Occipital lobe (tissue), 3 donors: ENCODE measurements at places on chromosomes 2 and 18.

- DNase-seq, result no peak
These were observed 10.1 kb upstream of the MAL start for GRCh38 chr2:95015261-95015912.

- DNase-seq, result no peak
These were observed 286.0 kb downstream of the SUCLG1 start for GRCh38 chr2:84173041-84173440.

DNA sequence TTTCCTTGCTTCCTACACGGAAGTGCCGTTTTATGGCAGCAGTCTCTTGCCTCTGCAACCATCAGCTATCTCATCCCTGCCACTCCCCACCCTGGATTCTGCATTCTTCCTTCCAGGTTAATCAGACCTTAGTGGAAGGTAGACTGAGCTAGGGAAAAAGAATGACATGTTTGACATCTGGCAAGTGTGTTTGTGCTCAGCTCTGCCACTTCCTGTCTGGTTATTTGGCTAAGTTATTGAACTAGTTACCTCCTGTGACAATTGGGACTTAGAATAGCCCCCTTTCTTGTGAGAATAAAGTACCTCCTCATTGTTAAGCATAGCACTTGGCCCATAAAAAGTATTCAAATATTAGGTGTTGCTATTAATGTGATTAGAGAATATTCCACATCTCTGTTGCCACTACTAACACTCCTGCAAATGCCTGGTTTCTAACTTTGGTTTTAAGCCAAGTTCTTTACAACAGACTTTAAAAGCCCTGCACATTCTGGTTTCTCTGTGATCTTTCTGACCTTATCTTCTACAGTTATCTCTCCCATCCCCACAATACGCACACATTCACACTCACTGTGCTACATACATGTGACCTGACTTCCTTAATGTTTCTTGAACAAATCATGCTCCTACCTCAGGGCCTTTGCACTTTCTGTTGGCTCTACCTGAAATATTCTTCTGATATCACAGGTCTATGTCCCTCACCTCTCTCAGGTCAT is 10.8 kb upstream of the MAPRE2 start:
- no peak for DNase-seq

GRCh38 chr2:8684540-8684877 is 2.7 kb downstream of the ID2 start:
- no peak for DNase-seq

GRCh38 chr18:54279477-54280219 is 10.3 kb downstream of the POLI start:
- no peak for DNase-seq

DNA sequence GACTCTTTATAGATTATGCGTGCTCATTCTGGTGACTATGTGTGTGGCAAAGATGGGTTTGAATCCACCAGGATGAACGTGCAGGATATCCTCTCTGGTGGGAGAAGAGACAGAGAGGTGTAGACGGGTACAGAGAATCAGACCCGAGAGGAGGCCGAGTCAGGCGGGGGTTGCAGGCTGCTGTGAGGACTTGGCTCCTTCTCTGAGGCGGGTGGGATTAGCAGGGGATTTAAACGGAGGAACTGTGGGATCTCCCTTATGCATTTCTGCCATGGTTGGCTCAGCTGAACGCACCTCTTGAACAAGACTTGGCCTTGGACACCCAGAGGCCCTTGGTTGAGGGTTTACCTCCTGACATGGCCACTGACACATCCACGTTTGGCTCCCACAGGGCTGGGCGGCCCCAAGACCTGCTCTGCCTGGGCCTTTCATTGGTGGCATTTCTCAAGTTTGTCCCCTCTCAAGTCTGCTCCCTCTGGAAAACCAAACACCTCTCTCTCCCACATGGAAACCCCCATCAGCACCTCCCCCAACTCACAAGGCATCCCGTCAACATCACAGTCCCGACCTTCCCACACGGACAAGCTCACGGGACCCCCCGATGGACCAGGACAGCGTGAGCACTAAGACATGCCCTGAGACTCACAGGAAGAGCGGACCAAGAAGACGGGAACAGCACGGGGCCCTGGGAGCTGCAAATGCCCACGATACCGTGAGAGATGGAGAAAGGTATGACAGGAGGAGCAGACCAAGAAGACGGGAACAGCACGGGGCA is 158.3 kb downstream of the RTP5 start:
- DNase-seq, result no peak

DNA sequence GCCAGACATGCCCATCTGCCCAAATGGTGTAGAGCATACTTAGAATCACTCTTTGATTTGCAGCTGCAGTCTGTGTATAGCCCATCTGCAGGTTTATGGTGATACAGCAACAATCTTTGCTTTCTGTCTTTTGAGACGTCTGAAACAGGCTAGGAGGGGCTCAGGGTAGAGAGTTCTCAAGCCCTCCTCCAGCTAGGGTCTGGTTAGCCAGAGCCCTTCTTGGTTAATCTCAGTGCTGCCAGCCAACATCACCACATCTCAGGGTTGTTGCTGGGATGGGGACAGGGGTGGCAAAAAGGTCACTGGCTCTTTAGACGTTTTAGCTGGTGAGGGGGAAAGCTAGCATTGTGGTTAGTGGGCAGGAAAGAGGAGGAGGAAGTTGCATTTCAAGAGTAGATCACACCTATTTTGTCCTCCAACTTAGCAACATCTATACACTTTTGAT is 136.6 kb upstream of the ACAA2 start:
- DNase-seq, result no peak

GRCh38 chr18:10477121-10477862 is 22.9 kb downstream of the APCDD1 start:
- DNase-seq, result no peak

- DNase-seq, result no peak
These were observed 206.2 kb downstream of the RPIA start for GRCh38 chr2:88897715-88898114.

- DNase-seq, result no peak
These were observed 1552.9 kb upstream of the SLC39A10 start for GRCh38 chr2:194103941-194104659.

GRCh38 chr2:160828076-160828475 is 332.2 kb upstream of the TANK start:
- DNase-seq, result no peak

GRCh38 chr2:163314712-163315111 is 421.1 kb downstream of the FIGN start:
- DNase-seq, result no peak

DNA sequence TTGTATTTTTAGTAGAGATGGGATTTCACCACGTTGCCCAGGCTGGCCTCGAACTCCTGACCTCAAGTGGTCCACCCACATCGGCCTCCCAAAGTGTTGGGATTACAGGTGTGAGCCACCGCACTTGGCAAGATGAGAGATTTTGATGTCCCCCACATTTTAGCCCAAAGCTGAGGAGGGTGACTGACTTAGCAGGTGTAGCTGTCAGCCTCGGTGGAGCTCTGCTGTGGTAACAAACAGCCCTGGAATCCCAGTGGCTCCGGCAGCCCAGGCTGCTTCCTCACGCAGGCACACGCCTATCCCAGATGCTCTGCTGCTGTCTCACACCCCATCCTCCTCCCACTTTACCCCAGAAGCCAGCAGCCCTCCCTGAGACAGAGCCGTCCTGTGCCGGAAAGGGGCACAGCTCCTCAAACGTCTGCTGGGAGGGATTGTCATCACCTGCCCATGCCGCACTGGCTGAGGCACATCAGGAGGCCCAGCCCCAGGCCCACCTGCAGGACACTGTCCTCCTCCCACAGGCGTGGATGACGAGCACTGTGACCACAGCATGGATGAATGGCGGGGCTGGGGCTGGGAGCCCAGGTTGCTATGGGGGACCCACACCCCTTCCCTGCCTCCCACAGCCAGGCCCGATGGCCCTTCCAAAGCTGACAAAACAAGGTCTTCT is 10.6 kb upstream of the BOK start:
- no peak for DNase-seq

DNA sequence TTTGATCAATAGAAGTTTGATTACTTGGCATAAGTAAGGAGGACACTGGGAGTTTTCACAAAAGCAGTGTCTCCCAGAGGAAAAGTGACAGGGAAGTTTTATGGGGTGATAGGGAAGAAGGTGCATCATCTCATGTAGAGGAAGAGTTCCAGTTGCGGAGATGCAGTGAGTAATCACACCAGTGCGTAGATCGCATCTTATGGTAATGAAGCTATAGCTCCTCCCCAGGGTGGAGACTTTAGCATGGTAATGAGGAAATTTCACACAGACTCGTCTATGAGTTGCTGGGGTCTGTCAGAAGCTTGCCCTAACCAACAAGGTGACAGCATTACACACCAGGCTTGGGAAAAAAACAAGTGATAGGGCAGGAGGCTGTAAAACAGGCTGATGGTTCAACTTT is 49.0 kb downstream of the KYNU start:
- no peak for DNase-seq

GRCh38 chr2:208279236-208279635 is 13.2 kb downstream of the PIKFYVE start:
- DNase-seq, result no peak

GRCh38 chr2:40372283-40372985 is 79.5 kb downstream of the SLC8A1 start:
- DNase-seq, result no peak

DNA sequence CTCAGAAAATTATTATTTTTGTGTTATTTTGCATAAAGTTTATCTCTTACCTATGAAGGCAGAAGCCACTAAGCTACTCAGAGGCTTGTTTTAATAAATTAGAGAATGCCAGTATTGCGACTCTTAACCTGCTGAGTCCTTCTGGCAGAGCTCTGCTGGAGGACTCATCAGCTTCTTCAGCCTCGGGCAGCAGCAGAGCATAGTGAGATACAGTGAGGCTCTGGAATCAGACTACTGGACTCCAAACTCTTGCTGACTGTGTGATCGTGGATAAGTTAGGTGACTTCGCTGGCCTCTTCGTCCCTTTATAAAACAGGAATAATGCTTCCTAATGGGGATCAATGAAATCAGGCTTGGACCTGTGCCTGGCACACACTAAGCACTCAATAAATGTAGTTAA is 1.7 kb downstream of the PTRHD1 start:
- DNase-seq, result no peak

GRCh38 chr2:229118927-229119326 is 152.2 kb downstream of the PID1 start:
- DNase-seq, result no peak

DNA sequence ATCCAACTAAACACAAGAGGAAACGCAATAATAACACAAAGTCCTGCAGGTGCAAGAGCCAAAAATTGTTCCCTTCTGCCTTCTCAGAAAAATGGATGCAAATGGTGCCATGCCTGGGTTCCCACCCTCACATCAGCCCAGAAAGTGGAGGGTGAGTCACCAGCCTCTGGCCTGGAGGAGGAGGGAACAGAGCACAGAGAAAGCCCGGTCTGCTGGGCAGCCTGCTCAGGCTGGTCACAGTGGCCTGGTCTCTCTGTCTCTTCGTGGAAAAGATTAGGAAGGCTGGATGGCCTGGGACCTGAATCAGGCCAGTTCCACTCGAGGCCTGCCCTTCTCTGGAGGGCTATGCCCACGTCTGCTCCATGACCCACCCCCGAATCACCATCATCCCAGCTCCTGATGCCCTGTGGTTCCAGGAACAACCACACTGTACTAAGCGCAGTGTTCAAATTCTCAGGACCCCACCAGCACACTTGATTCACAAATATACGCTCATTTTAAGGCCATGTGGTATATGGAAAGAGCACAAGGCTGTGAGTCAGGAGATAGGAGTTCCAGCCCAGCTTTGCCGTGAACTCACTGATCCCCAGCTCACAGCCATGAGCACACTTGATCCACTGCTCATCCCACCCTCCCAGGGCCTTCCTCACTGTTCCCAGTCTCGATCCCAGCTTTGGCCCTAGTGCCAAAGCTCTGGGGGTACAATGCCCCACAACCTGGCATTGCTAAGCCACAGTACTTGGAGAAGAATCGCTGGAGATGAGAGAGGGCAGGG is 82.1 kb downstream of the ZBTB7C start:
- DNase-seq, result no peak

DNA sequence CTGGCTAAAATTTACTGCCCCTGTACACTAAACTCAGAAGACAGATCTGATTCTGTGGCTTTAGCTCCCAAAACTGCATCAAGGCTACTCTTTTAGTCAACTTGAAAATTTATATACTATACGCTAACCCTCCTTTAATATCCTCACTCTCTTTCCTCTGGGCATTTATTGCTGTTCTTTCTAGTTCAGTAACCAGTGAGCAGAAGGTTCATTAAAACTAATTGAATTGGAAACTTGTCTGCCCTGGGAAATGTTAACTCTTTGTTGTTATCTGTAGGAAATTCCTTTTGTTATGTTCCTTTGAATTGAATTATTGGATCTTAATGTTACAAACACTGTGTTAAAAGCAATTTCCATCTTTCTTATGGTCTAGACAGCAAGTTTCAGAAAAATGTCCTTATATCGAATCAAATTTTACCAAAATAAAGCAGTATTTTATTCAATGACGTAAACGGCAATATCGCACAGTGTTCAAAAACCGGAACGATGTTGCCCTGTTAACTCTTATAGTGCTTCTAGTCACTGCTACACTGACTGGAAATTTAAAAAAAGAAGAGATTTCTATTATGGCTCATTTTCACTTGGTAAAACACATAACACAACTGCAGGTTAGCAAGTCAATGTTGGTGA is 168.3 kb downstream of the NR4A2 start:
- no peak for DNase-seq

DNA sequence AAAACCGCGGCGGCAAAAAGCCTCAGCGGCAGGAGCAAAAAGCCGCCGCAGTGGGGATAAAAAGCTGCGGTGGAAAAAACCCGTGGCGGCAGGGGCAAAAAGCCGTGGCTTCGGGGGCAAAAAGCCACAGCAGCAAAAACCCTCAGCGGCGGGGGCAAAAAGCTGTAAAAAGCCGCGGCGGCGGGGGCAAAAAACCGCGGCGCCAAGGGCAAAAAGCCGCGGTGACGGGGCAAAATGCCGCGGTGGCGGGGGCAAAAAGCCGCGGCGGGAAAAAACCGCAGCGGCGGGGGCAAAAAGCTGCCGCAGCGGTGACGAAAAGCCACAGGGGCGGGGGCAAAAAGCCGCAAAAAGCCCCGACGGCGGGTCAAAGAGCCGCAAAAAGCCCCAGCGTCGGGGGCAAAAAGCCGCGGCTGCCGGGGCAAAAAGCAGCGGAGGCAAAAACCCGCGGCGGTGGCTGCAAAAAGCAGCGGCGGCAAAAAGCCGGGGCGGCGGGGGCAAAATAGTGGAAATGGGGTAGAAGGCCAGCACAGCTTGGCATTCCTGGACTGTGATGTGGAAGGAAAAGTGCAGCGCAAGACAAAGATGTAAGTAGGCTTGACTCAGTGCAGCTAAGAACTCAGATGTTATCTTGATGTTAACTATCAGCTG is 151.8 kb downstream of the ANKRD30BL start:
- no peak for DNase-seq

GRCh38 chr2:45945302-45945717 is 293.8 kb downstream of the PRKCE start:
- no peak for DNase-seq

- no peak for DNase-seq
These were observed 12.4 kb downstream of the IL1F10 start for GRCh38 chr2:113080134-113080533.

DNA sequence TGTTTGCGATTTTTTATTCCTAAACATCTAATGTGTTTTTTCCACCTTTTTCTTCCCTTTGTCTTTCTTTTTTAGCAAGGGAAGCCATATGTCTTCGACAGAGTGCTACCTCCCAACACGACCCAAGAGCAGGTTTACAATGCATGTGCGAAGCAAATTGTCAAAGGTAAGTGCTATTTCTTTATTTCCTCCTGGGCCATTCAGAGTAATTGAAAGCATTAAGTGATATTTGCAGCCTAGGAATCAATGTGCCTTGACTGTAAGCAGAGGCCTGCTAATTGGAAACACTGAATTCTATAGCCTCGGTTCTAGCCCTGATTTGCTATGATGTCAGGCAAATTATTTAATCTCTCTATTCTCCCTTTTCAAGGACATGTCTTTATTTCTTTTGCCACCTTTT is 47.0 kb downstream of the KIF5C start:
- no peak for DNase-seq

- no peak for DNase-seq
These were observed 19.3 kb downstream of the FBLN7 start for GRCh38 chr2:112157472-112157871.
